ENCODE measurements at places on chromosomes 3 and 15.

GRCh38 chr3:129656659-129657247, 50.3 kb upstream of the PLXND1 start:
- no peak for DNase-seq

DNA sequence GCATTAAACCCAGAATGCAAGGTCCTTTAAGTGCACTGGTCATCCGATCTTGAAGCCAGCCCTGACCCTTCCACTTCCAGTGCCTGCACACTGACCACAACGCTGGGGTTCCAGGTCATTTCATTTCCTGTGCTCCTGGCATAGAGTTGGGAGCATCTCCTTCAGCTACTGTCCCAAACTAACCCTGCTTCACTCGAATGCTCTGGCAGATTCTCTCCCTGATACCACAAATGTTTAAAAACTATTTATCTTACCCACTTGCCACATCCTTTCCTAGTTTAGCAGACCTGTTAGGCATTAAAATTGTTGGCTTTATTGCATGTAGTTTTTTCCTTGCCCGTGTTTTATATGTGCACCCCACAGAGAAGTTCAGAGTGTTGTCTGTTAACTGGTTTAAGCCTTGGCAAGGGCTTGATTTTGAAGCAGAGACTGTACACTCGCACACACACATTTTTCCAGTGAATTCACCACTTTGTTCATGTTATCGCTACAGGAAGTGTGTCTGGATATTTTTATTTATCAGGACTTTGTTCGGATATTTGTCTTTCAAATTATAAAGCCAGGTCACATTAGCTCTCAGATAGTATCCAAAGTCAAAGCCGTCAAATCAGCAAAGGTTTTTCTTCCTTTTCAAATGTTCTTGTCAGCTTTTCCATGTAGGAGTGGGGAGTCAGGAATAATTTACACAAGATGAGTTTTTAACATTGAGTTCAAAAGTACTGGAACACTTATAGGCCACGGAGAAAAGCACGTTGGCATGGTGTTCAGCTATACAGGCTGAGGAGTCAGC, 77.3 kb downstream of the ABI3BP start:
- no peak for DNase-seq

DNA sequence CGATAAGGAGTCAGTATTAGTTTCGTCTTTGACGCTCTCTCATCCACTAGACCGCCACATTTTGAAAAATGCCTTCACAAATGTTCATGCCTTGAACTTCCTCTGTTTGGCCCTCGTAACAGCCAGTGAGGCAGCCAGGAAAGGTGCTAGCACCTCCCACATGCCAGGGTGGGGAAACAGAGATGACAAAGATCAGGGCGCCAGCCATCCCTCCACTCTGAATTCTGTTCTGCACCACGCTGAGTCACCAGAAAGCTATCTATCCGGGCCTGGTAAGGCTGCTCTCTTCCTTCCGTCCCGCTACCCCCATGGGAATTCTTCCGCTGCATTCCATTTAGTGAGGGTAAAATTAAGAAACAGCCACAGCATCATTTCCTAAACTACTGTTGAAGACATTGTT, 31.3 kb upstream of the BCL2L10 start:
- no peak for DNase-seq

DNA sequence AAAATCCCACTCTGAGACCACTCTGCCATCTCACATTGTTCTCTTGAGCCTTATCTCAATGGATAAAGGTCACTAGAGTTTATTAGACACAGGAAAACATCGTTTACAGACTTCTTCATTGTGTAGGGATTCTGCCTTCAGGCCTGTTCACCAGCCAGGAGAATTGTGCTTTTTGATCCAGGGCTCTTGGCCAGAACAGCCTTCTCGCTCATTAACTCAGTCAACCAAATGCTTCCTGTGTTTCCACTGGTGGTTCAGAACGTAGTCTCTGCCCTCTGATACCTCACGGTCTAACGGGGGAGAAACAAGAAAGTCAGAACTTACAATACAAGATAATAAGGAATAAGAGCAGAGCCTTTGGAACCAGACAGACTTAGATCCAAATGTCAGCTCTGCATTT, 54.2 kb upstream of the TSEN2 start:
- DNase-seq = no peak

DNA sequence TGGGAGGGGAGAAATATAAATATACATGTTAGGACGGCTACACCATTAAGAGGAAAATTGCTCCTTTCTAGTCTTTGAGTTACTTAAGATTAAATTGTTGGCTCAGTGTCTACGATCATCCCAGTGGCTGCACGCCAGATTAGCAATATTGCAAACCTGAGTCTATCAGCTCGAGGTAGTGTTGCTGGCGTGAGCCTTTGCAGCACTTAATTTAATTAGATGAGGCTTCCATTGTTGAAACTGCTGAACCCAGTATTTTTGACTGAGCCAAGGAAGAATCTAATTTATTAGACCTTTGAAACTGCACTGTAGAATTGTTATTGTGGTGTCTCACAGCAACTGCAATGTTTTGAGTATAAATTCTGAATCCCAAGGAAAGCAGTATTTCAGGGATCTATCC, 782.4 kb upstream of the ROBO1 start:
- DNase-seq = no peak

DNA sequence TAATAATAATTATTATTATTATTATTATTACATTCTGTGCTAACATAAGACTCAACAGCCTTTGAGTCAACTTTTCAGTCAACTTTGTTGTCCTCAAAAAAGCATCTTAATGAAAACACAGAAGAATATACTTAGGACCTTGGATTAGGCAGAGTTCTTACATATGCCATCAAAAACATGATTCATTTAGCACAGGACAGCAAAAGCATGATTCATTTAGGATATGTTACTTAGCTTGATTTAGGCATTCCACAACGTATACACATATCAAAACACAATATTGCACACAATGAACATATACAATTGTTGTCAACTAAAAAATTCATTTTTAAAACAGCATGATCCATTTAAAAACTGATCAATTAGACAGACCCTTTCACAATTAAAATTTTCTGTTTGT, 213.0 kb downstream of the FMN1 start:
- DNase-seq = no peak

DNA sequence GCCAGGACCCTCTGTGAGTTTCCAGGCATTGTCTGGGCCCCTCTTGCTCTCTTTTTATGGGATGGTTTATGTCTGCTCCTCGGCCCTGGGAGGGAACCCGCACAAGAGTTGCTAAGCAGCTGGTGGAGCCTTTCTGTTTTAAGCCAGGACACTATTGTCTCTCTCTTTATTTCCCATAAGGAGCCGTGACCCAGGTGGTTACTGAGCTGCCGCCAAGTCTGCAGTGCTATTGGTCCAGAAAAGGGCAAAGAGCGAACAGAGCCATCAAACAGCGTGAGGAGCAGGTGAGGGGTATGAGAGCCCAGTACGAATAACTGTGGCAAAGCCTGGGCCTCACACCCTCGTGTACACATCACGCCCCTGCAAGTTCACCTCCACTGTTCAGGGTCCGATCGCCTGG, 280.2 kb downstream of the SHQ1 start:
- no peak for DNase-seq

DNA sequence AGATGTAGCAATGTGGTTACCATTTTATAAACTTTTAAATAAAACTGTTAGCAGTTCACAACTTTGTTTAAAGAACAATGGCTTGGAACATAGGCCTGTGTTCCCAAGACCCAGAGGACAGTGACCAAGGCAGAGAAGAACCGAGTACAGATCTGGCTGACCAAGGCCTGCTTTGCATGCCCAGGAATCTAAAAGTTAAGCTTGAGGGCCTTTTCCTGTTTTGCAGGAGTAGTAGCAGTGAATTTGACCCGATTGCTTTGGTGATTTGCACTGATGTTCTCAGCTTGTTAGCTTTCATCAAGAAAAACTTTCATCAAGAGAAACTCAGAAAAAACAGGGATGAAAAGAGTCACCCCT, 9.9 kb downstream of the FILIP1L start:
- no peak for DNase-seq

- peak; percentile 96 for DNase-seq
These were observed 62.7 kb upstream of the KLF13 start for GRCh38 chr15:31263751-31264558.

- DNase-seq = no peak
These were observed 68.6 kb upstream of the RPL35A start for GRCh38 chr3:197881270-197881969.

Measured in inflammatory macrophage treated with lipopolysaccharide for 4 hours (primary cell).